ENCODE measurements at places on chromosomes 3 and 15.

DNA sequence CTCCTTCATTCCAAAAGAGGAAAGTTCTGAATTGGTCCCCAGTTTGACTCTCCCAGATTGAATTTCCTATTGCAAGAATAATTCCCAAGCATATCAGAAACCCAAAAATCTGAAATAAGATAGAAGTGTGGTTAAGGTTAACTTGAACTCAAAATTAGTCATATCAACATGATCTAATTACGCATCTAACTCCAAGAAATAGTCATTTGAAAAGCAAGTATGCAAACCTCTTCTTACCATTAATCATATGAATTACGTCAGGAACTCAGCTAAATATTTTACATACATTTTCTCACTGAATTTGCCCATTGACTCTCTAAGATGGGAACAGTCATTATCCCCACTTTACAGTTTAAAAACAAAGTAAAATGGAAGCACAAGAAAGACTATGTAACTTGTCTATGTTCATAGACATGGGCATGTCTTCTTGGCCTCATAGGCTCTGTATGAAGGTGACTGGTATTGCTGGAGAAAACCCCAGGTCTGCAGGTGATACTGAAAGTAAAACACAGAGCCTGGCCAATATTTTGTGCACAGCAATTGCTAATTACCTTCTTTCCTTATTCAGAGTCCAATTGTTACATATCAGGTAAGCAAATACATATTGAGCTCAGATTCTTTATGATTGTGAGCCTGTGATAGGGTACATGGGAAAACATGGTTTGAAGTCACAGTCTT, 139.2 kb downstream of the ATP8B4 start:
- DNase-seq, result no peak

GRCh38 chr3:129485721-129486663, 42.4 kb upstream of the RHO start:
- DNase-seq, result no peak

DNA sequence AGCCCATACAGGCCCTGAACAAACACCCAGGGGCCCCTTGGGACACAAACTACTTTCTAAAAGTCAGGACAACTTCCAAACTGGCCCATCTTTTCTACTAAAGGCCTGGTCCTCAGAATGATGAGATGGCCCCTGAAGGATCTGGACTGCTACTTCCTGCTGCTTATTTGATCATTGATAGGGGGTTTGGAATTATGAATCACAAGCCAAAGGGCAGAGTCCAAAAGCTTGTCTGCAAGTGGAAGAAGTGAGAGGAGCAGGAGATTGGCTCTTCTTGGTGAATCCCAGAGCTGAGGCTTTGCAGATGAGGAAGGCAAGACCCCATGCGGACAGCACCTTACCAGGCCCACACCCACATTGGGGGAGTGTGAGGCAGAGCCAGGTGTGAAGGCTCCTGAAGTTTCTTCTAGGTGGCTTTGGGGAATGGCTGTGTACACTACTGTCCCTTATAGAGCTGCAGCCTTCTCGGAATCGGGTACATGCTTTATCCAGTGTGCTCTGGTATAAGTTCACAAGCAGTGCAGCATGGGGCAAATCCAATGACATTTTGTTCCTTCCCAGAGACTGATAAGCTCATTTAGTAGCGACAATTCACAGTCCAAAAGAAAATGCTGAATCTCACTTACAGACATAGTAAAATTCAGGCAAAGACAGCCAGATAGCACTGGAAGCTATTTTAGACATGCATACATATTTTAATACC, 133.1 kb downstream of the RORA start:
- DNase-seq, result no peak

- DNase-seq, result no peak
Observed at GRCh38 chr3:112508860-112509259, 9.6 kb upstream of the BTLA start.
